ENCODE measurements at places on chromosomes 7 and 10. TPM values are rescaled to one million over a fixed set of nuclear protein-coding genes. Genes with fewer than 3 reads are reported as not detected.

DNA sequence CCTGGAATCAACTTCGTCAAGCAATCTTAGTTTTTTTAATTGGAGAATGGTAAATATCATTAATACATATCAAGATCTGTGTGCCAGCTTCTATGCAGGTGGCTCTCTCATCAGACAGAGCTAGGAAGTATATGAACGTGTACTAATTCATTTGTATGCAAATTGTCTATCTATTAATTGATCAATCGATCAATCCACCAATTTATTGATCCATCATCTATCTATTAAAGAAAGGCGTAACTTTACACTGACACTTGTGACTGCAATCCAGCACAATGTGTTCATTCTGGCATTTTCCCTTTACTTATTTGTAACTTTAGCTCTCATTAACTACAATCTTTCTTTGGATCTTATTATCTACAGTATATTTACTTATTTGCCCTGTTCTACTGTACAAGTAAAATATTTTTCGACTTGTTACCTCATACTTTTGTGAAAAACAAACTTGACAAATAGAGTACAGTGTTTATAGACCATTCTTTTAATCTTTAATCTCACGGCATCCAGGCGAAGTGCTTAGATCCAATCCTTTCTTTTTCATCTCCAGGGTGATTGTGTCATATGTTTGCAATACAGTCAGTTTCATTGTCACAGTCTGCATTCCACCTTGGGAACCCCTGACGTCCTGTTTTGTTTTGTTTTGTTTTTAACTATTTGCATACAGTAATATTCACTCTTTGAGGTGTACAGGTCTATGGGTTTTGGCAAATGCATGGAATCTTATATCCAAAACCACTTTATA is 22.0 kb upstream of the GHRHR start:
- H3K36me3 ChIP-seq, result no peaks in the 10 kb centered on the region
- no peaks in the 10 kb centered on the region for H3K27me3 ChIP-seq
- DNase-seq, result no peak
- H3K27ac ChIP-seq, result no peak overlapping the region
- H3K4me3 ChIP-seq, result no peak overlapping the region
- peaks cover 10% of the 10 kb centered on the region for H3K4me1 ChIP-seq

- DNase-seq, result no peak
- H3K27ac ChIP-seq, result no peak overlapping the region
- no peaks in the 10 kb centered on the region for H3K27me3 ChIP-seq
- no peaks in the 10 kb centered on the region for H3K4me1 ChIP-seq
- H3K4me3 ChIP-seq, result no peak overlapping the region
Measured at GRCh38 chr7:129466796-129467195, 32.6 kb downstream of the STRIP2 start.

- no peaks in the 10 kb centered on the region for H3K36me3 ChIP-seq
- peak; percentile 2 for DNase-seq
- H3K4me1 ChIP-seq, result peaks cover 9% of the 10 kb centered on the region
- peak overlapping the region; percentile 93 for H3K4me3 ChIP-seq
- H3K27me3 ChIP-seq, result no peaks in the 10 kb centered on the region
Measured at GRCh38 chr7:30596014-30596641, 1.4 kb downstream of the GARS1 start.

DNA sequence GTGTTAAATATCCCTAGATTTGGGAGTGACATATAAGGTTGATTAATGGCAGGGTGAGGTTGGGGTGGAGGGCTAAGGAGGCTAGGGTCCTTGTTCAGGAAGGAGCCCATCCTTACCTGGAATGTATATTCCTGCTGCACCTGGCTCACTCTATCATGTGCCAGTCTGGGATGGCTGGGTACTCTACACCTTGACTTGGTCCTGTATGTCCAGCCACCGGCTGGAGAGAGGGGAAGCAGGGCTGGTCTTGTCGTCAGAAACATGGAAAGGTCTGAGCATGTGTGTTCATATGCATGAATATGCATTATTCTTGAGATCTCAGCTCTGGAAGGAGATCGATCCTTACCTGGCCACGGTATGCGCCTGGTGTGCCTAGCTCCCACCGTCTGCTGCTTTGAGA is 33.2 kb downstream of the TMEM270 start:
- no peak for DNase-seq
- peaks cover 38% of the 10 kb centered on the region for H3K4me1 ChIP-seq
- no peaks in the 10 kb centered on the region for H3K27me3 ChIP-seq
- H3K4me3 ChIP-seq, result no peak overlapping the region

- no peak overlapping the region for H3K4me3 ChIP-seq
- no peaks in the 10 kb centered on the region for H3K27me3 ChIP-seq
- H3K27ac ChIP-seq, result no peak overlapping the region
Measured at GRCh38 chr7:70006261-70006920, 408.1 kb downstream of the AUTS2 start.

- DNase-seq, result no peak
- H3K4me1 ChIP-seq, result peaks cover 8% of the 10 kb centered on the region
- no peak overlapping the region for H3K27ac ChIP-seq
- no peak overlapping the region for H3K4me3 ChIP-seq
- H3K27me3 ChIP-seq, result peaks cover 20% of the 10 kb centered on the region
Measured at GRCh38 chr7:88309819-88310218, 3.1 kb upstream of the STEAP4 start.

DNA sequence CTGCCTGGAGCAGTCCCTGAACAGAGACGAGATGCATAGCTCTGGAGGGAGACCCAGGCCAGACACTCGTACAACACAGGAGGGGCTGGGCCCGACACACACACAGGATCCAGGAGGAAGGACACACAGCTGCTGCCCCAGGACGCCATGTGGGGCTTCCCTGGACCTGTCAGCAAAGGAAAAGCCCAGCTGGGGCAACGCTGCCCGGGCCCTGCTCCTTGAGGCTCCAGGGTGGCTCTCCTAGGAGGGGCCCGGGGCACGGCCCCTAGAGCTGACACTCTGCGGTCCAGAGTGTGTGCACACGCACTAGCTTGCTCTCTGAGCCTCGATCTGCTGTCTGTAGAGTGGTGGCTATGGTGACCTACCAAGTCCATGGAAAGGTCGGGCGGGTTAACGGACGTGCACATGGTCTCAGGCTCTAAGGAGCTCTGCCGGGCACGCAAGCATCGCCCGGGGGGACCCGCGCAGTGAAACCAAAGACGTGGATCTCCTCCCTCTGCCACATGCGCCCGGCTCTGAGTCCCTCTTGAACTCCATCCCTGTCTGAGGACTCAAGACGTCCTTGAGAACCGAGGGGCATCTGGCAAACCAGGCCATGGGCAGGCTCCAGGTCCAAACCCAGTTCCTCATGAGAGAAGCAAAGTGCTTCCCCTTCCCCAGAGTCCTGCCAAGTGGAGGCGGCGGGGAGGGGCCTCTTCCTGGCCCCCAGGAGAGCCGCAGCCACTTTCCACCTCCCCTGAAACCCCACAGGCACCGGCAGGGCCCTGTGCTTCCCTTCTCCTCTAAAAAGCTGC is 279.0 kb downstream of the ELFN1 start:
- H3K4me3 ChIP-seq, result no peak overlapping the region
- peaks cover 31% of the 10 kb centered on the region for H3K4me1 ChIP-seq

- H3K4me3 ChIP-seq, result no peak overlapping the region
- H3K36me3 ChIP-seq, result no peaks in the 10 kb centered on the region
- no peak overlapping the region for H3K27ac ChIP-seq
- no peaks in the 10 kb centered on the region for H3K27me3 ChIP-seq
- DNase-seq, result no peak
- H3K4me1 ChIP-seq, result no peaks in the 10 kb centered on the region
Measured at GRCh38 chr10:132319853-132320653, 11.9 kb upstream of the LRRC27 start.

GRCh38 chr10:125820701-125821100 is 2.4 kb downstream of the UROS start:
- H3K27me3 ChIP-seq, result no peaks in the 10 kb centered on the region
- no peak overlapping the region for H3K27ac ChIP-seq
- no peak overlapping the region for H3K4me3 ChIP-seq
- H3K36me3 ChIP-seq, result peaks cover 1% of the 10 kb centered on the region

GRCh38 chr10:130372222-130372621 is 236.0 kb downstream of the GLRX3 start:
- no peak overlapping the region for H3K4me3 ChIP-seq
- no peak overlapping the region for H3K27ac ChIP-seq
- no peaks in the 10 kb centered on the region for H3K27me3 ChIP-seq
- no peaks in the 10 kb centered on the region for H3K36me3 ChIP-seq

- no peaks in the 10 kb centered on the region for H3K4me1 ChIP-seq
- no peaks in the 10 kb centered on the region for H3K27me3 ChIP-seq
- H3K4me3 ChIP-seq, result no peak overlapping the region
Measured at GRCh38 chr10:102704915-102705314, 9.3 kb downstream of the ARL3 start.

- H3K36me3 ChIP-seq, result no peaks in the 10 kb centered on the region
- DNase-seq, result no peak
- no peak overlapping the region for H3K27ac ChIP-seq
- no peaks in the 10 kb centered on the region for H3K4me1 ChIP-seq
- H3K4me3 ChIP-seq, result no peak overlapping the region
Measured at GRCh38 chr7:159310457-159311171, 165.9 kb upstream of the VIPR2 start.

GRCh38 chr10:130493446-130494145 is 357.4 kb downstream of the GLRX3 start:
- DNase-seq, result peak; percentile 35
- H3K27me3 ChIP-seq, result no peaks in the 10 kb centered on the region
- no peak overlapping the region for H3K4me3 ChIP-seq
- no peaks in the 10 kb centered on the region for H3K36me3 ChIP-seq
- H3K4me1 ChIP-seq, result peaks cover 21% of the 10 kb centered on the region

- H3K27me3 ChIP-seq, result no peaks in the 10 kb centered on the region
- DNase-seq, result no peak
- H3K4me3 ChIP-seq, result no peak overlapping the region
- H3K27ac ChIP-seq, result no peak overlapping the region
Measured at GRCh38 chr7:98110249-98111022, 3.8 kb downstream of the LMTK2 start.

DNA sequence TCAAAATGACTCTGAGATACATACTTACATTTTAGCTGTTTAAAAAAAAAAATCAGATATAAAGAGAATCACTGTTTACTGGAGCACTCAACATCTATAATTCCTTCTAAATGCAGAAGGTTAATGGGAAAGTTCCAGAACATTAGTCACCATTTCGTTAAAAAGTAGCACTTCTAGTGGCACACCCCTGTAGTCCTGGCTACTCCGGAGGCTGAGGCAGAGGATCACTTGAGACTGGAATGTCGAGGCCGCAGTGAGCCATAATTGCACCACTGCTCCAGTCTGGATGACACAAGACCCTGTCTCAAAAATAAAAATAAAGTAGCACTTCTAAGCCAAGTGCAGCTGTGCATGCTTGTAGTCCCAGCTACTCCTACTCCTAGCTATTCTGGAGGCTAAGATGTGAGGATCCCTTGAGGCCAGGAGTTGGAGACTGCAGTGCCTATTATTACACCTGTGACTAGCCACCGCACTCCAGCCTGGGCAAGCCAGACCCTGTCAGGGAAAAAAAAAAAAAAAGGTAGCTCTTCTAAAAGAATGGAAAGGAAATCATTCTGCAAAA is 2.2 kb downstream of the FGFBP3 start:
- peak overlapping the region; percentile 78 for H3K4me3 ChIP-seq
- DNase-seq, result no peak
- H3K36me3 ChIP-seq, result peaks cover 3% of the 10 kb centered on the region
- H3K4me1 ChIP-seq, result peaks cover 8% of the 10 kb centered on the region

GRCh38 chr7:75998038-75998437 is 3.6 kb upstream of the TMEM120A start:
- no peak for DNase-seq
- peaks cover 44% of the 10 kb centered on the region for H3K36me3 ChIP-seq
- no peaks in the 10 kb centered on the region for H3K27me3 ChIP-seq
- no peak overlapping the region for H3K4me3 ChIP-seq
- H3K27ac ChIP-seq, result no peak overlapping the region

GRCh38 chr10:113340282-113340681 is 212.6 kb upstream of the HABP2 start:
- no peak overlapping the region for H3K4me3 ChIP-seq
- H3K27ac ChIP-seq, result no peak overlapping the region
- no peaks in the 10 kb centered on the region for H3K4me1 ChIP-seq
- DNase-seq, result no peak

DNA sequence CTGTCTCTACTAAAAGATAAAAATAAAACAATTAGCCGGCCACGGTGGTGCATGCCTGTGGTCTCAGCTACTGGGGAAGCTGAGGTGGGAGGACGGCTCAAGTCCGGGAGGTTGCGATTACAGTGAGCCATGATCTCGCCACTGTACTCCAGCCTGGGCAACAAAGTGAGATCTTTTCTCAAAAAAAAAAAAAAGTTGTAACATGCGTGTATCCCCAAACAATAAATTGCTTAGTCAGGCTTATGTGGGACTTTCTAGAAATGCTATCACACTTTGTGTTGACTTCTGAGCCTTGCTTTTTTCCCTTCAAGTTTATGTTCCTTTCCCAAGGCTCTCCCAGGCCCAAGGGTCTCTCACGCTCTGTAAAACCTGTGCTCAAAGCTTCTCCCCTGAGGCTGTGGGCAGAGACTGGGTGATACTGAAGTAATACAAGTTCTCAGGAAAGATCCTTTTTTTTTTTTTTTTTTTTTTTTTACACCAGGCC is 88.0 kb upstream of the TNS3 start:
- no peak overlapping the region for H3K27ac ChIP-seq
- H3K36me3 ChIP-seq, result no peaks in the 10 kb centered on the region
- H3K4me1 ChIP-seq, result peaks cover 7% of the 10 kb centered on the region
- H3K4me3 ChIP-seq, result no peak overlapping the region
- DNase-seq, result no peak
- H3K27me3 ChIP-seq, result no peaks in the 10 kb centered on the region

GRCh38 chr7:3867863-3868262 is 566.8 kb downstream of the SDK1 start:
- H3K4me1 ChIP-seq, result no peaks in the 10 kb centered on the region
- no peak overlapping the region for H3K4me3 ChIP-seq
- no peaks in the 10 kb centered on the region for H3K27me3 ChIP-seq
- no peak for DNase-seq
- no peak overlapping the region for H3K27ac ChIP-seq

GRCh38 chr7:136293272-136293671 is 316.1 kb upstream of the MTPN start:
- no peaks in the 10 kb centered on the region for H3K36me3 ChIP-seq
- no peak overlapping the region for H3K27ac ChIP-seq
- no peak overlapping the region for H3K4me3 ChIP-seq
- no peaks in the 10 kb centered on the region for H3K4me1 ChIP-seq
- no peaks in the 10 kb centered on the region for H3K27me3 ChIP-seq

Gene FGFR2
- total RNA-seq, result 163 TPM

Gene ANKRD7
- total RNA-seq, result 3.2 TPM

Gene TMEM184A
- total RNA-seq, result 0.33 TPM

Gene SLC13A1
- total RNA-seq, result not detected

Gene TAS2R41
- total RNA-seq, result not detected

Gene TRIL
- 24.0 TPM for total RNA-seq

Gene CCDC3
- total RNA-seq, result 65.1 TPM

Gene EPDR1
- total RNA-seq, result 26.2 TPM

Gene PLXDC2
- 80.9 TPM for total RNA-seq

Gene EPHB6
- 20.3 TPM for total RNA-seq

Gene GPR15LG
- not detected for total RNA-seq

Measured in spinal cord (tissue), 10 donors.